Colonic mucosa (tissue), 4 donors: ENCODE measurements at places on chromosomes 2 and 18. TPM values are rescaled to one million over a fixed set of nuclear protein-coding genes. Genes with fewer than 3 reads are reported as not detected.

- H3K36me3 ChIP-seq = no peaks in the 10 kb centered on the region
- no peaks in the 10 kb centered on the region for H3K27me3 ChIP-seq
- no peak for DNase-seq
- H3K4me3 ChIP-seq = no peak overlapping the region
- H3K27ac ChIP-seq = peak overlapping the region; percentile 32
Observed at GRCh38 chr2:37688771-37689468, 17.5 kb upstream of the CDC42EP3 start.

Gene CYTIP
- total RNA-seq = 5.9 TPM

GRCh38 chr18:12326711-12327460 lies 18.8 kb downstream of the TUBB6 start:
- H3K27me3 ChIP-seq = no peaks in the 10 kb centered on the region
- no peaks in the 10 kb centered on the region for H3K4me1 ChIP-seq
- no peak overlapping the region for H3K4me3 ChIP-seq
- no peak for DNase-seq
- H3K36me3 ChIP-seq = peaks cover 18% of the 10 kb centered on the region

DNA sequence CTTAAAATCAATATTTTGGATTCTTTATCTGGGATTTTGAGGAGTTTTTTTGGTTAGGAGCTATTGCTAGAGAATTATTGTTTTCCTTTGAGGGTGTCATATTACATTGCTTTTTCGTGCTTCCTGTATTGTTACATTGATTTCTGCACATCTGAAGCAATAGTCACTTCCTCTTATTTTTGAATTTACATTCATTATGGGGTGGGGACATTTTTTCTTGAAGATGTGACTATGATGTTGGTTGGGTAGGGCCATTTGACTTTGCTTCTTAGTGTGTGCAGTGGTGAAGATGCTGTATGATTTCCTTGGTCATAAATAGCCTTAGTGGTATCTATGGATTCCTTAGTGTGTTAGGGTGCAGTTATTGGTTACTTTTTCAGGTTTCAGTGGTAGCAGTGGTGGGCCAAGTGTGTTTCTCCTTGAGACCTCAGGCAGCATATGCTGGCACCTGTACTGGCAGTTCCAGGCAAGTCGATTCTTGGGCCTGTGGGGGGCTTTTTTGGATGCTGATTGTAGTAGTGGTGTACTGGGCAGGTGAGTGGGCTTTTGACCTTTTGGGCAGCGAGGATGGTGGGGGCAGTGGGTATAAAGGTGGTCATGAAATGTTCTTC lies 61.8 kb downstream of the ARHGAP25 start:
- no peak overlapping the region for H3K27ac ChIP-seq
- H3K4me3 ChIP-seq = no peak overlapping the region
- no peaks in the 10 kb centered on the region for H3K27me3 ChIP-seq
- no peaks in the 10 kb centered on the region for H3K4me1 ChIP-seq
- DNase-seq = no peak

Gene CD8B2
- not detected for total RNA-seq

DNA sequence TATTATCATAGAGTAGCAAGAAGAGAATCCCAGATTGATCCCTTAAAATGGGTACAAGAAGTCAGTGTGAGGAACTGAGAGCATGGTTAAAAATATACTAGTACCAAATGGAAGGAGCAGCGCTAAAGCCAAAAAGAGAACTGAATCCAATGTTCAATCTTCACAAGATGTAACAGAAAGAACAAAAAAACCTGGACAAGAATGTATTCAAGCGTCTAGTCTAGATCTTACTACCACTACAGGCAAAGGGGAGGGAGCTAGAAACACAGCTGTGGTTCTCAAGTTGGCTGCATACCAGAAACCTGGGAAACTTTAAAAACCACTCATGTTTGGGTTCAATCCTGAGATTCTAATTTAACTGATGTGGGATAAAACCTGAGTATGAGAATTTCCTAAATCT lies 57.5 kb downstream of the PIAS2 start:
- no peak overlapping the region for H3K4me3 ChIP-seq
- no peaks in the 10 kb centered on the region for H3K36me3 ChIP-seq
- no peak overlapping the region for H3K27ac ChIP-seq
- H3K27me3 ChIP-seq = no peaks in the 10 kb centered on the region
- no peak for DNase-seq

DNA sequence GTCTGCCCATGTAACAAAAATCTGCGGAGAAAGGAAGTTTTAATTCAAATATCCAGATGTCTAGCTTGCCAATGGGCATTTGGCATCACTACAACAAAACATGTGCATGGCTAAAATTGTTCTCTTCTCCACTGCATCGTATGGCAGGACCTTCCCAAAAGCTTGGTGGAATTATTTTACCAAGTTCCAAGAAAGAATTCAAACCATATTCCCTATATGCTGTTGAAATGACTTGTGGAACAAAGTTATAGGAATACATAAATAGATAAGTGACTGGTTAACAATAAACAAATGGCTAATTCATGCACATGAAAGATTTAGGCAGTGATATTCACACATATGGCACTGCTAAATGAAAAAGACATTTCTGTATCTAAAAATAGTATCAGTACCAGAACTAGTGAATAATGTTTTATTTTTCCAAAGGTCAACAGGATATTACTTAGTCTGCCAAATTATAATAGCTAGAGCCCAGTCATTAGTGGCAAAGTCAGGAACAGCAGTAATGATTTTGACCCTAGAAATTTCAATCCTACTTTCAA lies 425.4 kb upstream of the VRK2 start:
- no peaks in the 10 kb centered on the region for H3K27me3 ChIP-seq
- H3K27ac ChIP-seq = no peak overlapping the region
- H3K36me3 ChIP-seq = no peaks in the 10 kb centered on the region
- no peaks in the 10 kb centered on the region for H3K4me1 ChIP-seq
- DNase-seq = no peak

DNA sequence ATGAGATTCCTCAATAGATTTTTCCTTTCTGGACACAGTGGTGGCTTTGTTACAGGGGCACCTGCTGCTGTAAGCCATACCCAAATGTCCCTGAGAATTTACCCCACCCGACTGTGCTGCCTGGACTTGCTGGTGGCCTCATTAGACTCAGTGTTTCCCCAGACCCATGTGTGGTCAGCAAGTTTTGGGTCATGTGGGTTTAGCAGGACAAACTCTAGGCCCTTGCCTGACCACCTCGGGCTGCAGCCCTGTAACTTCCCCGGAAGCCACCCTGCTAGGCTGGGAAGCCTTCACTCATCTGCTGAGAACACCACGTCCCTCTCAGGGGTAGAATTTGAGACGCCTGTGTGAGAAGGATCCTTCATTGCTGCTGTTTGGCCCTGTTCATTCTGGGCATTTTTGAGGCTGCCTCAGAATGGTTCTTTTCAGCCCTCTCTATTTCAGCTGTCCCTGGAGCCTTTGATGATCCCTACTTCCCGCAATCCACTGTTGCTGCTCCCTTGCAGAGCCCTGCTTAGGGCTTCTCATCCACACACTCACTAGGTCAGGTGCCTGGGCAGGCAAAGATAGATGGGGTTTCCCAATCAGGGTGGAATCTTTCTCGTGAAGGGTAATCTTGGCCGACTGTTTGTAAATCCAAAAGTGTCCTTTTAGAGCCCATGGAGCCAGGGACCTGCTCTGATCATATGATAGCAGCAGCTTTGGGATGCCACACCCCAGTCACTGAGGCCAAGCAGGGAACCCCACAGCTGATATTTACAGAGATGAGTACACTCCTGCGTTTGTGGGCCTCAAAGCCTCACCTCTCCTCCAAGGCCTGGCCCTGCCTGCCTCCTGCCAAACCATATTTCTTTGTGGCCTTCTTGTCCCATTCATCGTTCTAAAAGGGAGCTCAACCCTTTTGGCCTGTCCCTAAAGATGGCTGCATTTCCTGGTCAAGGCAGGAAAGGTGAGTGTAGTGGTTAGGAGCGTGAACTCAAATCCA lies 6.7 kb downstream of the EHD3 start:
- H3K4me1 ChIP-seq = no peaks in the 10 kb centered on the region
- no peaks in the 10 kb centered on the region for H3K36me3 ChIP-seq
- no peak for DNase-seq
- no peaks in the 10 kb centered on the region for H3K27me3 ChIP-seq
- H3K4me3 ChIP-seq = no peak overlapping the region

- no peaks in the 10 kb centered on the region for H3K36me3 ChIP-seq
- no peak overlapping the region for H3K27ac ChIP-seq
- no peaks in the 10 kb centered on the region for H3K27me3 ChIP-seq
- DNase-seq = no peak
- no peaks in the 10 kb centered on the region for H3K4me1 ChIP-seq
Observed at GRCh38 chr2:154350911-154351310, 347.6 kb upstream of the KCNJ3 start.

DNA sequence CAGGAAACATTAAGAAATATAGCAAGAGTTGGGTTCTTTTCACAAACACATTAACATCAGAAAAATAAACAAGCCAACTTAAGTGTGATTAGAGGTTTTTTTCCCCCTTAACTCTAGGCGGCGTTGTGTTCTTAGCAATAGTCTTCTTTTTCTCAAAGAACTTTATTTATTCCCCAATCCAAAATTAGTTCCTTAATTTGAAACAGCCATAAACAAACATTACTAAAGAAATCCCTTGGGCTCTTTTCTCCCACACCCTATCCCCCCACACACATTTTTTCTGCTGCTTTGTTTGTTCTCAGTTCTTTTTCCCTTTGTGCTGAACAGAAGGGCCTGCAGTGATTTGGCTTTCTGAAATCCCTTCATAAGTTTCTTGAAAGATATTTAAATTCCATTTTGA lies 13.2 kb upstream of the MYO1B start:
- H3K36me3 ChIP-seq = no peaks in the 10 kb centered on the region
- no peak overlapping the region for H3K4me3 ChIP-seq
- H3K27ac ChIP-seq = no peak overlapping the region
- no peaks in the 10 kb centered on the region for H3K27me3 ChIP-seq
- DNase-seq = no peak

Gene ALK
- 0.19 TPM for total RNA-seq

Gene CLEC4F
- not detected for total RNA-seq

Gene VAMP8
- 222 TPM for total RNA-seq

- no peak for DNase-seq
- no peak overlapping the region for H3K27ac ChIP-seq
- H3K4me1 ChIP-seq = no peaks in the 10 kb centered on the region
- H3K36me3 ChIP-seq = no peaks in the 10 kb centered on the region
Observed at GRCh38 chr2:165361514-165361913, 108.0 kb upstream of the CSRNP3 start.

DNA sequence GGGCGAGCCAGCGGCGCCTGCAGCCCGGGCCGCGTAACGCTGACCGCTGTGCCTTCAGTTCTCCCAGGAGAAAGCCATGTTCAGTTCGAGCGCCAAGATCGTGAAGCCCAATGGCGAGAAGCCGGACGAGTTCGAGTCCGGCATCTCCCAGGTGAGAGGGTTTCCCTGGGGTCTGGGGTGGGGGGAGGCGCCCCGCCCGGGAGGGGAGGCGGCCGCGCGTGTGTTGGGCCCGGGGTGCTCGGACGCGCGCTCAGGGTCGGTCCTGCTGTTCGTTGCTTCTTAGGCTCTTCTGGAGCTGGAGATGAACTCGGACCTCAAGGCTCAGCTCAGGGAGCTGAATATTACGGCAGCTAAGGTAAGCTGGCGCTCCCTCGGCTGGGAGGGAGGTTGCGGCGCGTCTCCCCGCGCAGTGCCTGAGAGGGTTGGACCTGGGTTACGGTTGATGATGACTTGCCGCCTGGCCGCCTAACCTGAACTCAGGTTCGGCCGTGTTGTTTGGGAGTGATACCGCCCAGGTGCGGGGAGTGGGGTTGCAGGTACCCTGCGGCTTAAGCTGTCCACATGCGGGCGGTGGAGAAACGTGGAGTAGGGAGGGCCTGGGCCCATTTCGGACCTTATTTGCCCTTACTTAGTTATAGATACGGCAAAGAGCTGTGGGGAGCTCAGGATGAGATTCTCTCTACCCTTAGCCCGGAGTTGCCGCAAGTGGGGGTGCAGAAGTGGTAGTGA lies 638 bp downstream of the RPS7 start:
- peak overlapping the region; percentile 74 for H3K27ac ChIP-seq
- peaks cover 11% of the 10 kb centered on the region for H3K36me3 ChIP-seq
- H3K27me3 ChIP-seq = no peaks in the 10 kb centered on the region
- H3K4me3 ChIP-seq = peak overlapping the region; percentile 92
- H3K4me1 ChIP-seq = peaks cover 6% of the 10 kb centered on the region

DNA sequence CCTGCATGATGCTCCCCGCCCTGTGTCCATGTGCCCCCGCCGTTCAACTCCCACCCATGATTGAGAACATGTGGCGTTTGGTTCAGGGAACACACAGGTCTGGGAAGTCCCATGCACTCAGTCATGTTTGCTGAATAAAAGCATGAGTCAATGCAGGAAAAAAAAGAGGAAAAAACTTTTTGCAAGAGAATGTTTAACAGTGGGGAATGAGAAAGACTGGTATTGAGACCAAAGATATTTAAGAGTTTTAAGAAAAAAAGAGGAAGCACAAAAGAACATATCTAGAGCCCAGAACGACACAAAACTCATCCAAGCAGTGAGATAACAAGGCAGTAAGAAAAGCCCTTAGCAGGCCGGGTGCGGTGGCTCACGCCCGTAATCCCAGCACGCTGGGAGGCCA lies 279.2 kb upstream of the THSD7B start:
- H3K4me3 ChIP-seq = no peak overlapping the region
- no peak overlapping the region for H3K27ac ChIP-seq
- H3K36me3 ChIP-seq = no peaks in the 10 kb centered on the region

GRCh38 chr2:70549064-70549710 lies 4.4 kb downstream of the TGFA start:
- no peak overlapping the region for H3K4me3 ChIP-seq
- peaks cover 6% of the 10 kb centered on the region for H3K27me3 ChIP-seq
- no peak overlapping the region for H3K27ac ChIP-seq
- no peak for DNase-seq

GRCh38 chr2:9690252-9690651 lies 59.5 kb upstream of the YWHAQ start:
- no peaks in the 10 kb centered on the region for H3K27me3 ChIP-seq
- no peaks in the 10 kb centered on the region for H3K36me3 ChIP-seq
- no peak overlapping the region for H3K4me3 ChIP-seq
- H3K4me1 ChIP-seq = no peaks in the 10 kb centered on the region
- no peak for DNase-seq
- no peak overlapping the region for H3K27ac ChIP-seq

Gene IL36B
- total RNA-seq = not detected

Gene G6PC2
- total RNA-seq = 0.11 TPM

DNA sequence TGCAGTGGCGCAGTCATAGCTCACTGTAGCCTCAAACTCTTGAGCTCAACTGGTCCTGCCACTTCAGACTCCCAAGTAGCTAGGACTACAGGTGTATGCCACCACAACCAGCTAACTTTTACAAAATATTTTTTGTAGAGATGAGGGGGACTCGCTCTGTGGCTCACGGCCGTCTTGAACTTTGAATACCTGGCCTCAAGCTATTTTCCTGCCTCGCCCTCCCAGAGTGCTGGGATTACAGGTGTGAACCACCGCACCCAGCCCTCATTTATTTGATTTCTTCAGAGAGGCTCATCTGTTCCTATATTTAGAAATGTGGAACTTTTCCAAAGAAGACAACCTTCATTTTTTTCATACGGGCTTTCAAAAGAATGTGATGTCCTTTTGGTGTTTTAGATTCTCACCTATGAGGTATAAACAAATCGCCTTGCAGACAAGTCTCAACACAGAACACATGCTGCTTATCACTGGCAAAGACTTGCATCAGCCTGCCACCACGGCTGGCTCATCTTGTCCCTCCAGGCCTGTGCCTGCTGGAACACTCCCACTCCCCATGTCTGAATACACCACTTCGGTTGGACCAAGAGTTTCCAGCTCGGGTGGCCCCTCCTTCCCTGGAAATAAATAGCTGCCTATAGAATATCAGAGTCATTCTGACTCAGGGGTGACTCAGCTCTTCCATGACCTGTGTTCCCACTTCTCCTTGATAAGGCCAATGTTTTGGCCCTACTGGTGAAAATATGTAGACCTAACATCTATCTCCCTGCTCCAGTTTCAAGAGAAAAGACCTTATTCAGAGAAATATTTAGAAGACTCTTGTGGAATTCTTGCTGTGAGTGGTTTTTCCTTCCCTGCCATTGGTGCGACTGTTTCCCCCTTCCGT lies 202.6 kb downstream of the TGIF1 start:
- peak overlapping the region; percentile 58 for H3K27ac ChIP-seq
- no peak overlapping the region for H3K4me3 ChIP-seq
